T-helper 22 cell (primary cell): ENCODE measurements at places on chromosomes 1 and 21.

- no peak for DNase-seq
These were observed 49.9 kb downstream of the XCL1 start for GRCh38 chr1:168626326-168626725.

DNA sequence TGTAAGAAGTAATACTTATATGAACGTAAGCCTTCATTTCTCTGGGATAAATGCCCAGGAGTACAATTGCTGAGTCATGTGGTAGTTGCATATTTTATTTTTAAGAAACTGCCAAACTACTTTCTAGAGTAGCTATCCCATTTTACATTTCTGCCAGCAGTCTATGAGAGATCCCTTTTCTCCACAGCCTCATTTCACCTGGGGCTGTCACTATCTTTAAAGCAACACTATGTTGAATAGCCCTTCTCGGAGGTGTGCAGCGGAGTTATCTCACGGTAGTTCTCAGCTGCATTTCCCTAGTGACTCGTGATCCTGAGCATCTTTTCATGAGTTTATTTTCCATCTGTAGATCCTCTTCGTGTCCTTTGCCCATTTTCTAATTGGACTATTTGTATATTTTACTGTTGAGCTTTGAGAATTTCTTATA is 93.4 kb downstream of the ADARB1 start:
- no peak for DNase-seq

DNA sequence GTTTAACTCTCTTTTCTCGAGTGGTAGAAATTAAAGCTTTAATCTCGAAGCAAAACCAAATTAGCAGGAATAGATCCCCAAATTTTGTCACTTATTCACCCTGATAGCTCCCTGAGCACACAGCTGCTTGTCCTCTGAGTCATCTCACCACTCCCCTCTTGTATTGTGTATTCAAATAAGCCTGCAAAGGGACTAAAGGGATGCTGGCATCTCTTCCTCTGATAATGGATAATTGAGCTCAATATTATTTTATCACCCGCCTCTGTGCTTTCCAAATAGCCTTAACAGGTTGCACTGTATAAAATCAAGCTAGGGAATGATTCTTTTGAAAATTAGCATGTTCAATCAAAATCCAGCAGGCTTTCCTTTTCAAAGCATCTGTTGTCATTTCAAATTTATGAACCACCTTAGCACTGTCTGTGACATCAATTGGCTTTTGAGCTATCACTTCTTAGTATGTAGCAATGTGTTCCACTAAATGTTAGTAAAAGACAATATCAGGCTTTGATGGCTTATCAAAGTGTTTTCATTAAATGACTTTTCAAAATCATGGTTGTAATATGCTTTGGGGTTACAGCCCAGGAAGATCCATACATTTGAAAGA is 561.6 kb downstream of the PLA2G4A start:
- DNase-seq: no peak

DNA sequence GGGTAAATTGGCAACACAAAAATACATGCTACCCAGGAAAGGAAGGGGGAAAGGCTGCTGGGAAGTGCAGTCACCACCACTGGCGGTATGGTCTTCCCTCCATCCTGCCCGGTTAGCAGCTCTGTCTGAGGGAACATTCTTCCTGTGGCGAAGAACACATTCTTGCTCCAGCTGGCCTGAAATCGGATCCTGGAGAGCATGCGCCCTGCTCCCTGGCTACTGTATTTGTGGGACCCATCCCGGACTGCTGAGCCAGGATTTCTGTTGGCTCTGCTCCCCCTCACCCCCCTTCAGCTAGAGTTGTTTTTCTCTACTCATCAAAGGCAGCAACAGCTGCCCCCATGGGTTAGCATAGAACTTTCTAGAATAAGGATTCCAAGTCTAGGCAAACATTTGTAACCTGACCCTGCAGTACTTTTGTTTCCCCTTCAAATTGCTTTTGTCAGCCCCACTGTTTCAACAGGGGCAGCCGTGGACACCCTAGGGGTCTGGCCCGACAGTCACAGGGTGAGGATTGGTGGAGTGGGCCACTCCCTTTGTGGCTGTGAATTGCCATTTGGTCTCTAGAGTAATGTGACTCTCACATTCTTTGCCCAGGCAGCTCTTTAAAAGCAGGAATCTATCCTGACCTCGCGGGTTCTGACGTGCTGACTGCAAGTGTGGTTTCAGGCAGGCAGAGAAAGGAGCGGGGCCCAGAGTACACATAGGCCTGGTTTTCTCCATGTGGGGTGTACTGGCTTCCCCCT is 157.7 kb downstream of the TOMM20 start:
- DNase-seq: no peak

GRCh38 chr1:156258859-156259258 is 11.0 kb upstream of the PAQR6 start:
- no peak for DNase-seq

DNA sequence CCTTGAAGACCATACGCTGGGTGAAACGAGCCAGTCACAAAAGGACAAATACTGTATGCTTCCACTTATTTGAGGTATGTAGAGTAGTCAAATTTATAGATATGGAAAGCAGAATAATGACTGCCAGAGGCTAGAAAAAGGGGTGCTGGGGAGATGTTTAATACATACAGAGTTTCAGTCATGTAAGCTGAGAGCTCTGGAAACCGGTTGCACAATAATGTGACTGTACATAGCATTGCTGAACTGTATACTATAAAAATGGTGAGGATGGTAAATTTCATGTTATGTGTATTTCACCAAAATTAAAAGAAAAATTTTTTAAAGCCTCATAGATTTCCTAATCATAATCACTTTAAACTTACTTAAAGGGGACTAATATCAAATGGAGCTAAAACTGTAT is 110.8 kb downstream of the ZZZ3 start:
- no peak for DNase-seq

DNA sequence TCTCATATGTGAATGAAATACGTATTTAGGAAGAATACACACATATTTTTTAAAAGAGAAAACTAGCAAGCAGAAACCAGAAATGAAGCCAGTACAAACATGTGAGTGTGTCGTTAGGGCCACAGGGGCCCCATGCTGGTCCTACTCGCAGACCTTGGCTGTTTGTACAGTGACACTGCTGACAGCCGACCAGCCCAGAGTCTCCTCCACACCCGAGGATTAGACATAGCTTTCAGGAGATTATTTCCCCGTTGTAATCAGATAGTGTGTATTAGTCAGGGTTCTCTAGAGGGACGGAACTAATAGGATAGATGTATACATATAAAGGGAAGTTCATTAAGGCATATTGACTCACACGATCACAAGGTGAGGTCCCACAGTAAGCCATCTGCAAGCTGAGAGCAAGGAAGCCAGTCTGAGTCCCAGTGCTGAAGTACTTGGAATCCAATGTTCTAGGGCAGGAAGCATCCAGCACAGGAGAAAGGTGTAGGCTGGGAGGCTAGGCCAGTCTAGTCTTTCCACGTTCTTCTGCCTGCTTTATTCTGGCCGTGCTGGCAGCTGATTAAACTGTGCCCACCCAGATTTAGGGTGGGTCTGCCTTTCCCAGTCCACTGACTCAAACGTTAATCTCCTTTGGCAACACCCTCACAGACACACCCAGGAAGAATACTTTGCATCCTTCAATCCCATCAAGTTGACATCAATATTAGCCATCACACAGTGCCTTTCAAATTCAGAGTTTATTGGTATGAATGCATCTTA is 51.2 kb downstream of the DIP2A start:
- no peak for DNase-seq

GRCh38 chr21:45974073-45975019 is 7.2 kb upstream of the COL6A1 start:
- no peak for DNase-seq

DNA sequence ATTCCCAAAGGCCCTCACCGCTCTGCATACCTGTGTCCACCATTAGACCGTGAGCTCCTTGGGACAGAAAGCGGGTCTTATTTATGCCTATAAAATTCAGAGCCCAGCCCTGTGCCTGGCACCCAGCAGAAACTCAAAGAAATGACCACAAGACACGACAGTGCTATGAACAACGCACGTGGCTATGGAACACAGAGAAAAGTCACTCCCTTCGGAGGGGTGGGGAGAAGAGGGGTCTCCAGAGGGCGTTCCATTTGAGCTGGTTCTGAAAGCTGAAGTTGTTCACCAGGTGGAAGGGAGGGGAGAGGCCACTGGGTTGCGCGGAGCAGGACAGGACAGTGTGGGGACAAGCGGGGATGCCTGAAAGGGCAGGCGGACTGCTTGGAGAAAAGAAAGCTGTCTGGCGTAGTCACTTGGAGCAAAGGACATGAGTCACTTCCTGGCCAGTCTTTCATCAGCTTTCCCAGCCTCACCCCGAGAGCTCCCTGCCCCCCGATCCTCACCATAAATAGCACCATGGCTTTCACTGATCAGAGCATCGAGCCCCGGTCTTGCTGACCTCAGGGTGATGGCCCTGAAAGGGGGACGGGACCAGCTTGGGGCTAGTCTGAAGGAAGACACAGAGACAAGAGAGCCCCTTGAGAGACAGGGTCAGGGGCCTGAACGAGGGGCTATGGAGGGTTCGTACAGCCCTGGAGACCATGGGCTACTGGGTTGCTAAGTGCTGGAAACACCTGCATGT is 28.5 kb downstream of the ECE1 start:
- no peak for DNase-seq

DNA sequence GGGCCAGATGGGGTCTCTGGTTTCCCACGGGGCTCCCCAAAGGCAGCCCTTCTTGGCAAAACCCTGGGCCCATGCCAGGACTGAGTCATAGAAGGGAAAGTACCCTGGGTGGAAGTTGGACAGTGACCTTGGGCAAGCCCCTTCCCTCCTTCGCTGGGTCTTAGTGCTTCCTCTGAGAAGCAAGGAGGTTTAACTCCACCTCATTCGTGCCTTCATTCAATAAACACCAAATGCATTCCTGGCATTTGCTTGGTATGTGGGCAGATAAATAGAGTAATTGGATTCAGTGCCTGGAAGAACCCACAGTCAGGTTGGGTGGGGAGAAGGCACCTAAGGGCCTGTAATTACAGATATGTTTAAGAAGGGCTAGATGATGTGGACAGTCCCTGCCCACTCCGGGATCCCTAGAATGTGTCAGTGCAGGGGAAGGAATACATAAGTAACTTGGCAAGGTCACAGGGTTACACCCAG is 36.3 kb upstream of the CITED4 start:
- no peak for DNase-seq

GRCh38 chr1:172801771-172802322 is 142.9 kb downstream of the FASLG start:
- no peak for DNase-seq

GRCh38 chr1:209805341-209805781 is 581 bp downstream of the IRF6 start:
- DNase-seq: no peak

DNA sequence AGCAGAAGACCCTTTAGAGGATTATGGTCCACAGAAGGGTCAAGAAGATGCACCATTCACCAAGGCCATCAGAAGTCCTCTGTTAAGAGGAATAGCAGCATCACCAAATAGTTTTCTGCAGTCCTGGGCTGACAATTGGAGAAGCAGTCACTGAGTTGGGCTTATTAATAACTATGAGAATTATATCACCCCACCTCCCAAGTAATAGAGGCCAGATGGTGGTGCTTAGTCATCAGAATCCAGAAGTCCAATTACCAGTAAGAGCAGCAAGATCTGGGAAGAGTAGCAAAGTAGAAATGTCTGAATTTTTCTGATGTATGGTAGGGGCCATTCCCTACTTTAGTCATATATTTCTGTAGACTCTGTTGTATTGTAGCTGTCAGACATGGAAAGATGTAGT is 6.1 kb upstream of the PSMA5 start:
- DNase-seq: no peak

- DNase-seq: no peak
These were observed 61.7 kb downstream of the ATF6 start for GRCh38 chr1:161827786-161828185.

GRCh38 chr1:159879136-159879535 is 16.7 kb upstream of the VSIG8 start:
- no peak for DNase-seq

- no peak for DNase-seq
These were observed 4.0 kb downstream of the GLMP start for GRCh38 chr1:156291226-156292061.

GRCh38 chr1:116762781-116763115 is 8.5 kb downstream of the CD2 start:
- no peak for DNase-seq

GRCh38 chr1:174809755-174810280 is 189.9 kb upstream of the CACYBP start:
- DNase-seq: no peak

DNA sequence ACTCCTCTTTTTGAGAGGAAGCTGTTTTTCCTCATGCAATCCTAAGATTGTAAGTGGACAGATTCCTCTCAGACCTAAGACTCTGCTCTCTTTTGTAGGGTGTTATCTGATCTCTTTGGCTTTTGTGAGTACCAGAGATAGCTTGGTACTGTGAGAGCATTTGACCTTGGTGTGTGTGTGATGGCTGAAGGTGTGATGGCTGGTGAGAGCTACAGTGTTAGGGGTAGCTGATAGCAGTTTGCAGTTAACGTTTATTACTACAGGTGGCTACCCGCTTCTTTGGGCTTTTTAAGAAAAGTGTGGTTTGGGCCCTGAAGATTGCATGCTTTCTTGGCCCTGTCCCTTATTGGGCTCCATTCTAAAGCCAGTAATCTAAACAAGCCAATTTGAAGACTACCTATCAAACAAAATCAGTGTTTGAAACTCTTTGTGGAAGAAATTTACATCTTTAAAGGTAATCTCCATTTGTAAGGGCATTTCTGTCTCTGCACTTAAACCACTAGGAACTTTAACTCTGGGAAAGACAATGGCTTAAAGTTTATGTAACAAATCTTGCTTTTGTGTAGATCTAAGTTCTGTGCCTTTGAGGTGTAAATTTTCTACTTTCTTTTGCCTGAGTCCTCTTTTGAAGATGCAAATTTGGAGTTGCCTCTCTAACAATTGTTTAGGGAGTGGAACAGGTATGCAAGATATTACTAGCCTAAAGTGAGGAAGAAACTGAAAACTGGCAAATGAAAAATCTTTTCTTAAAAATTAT is 85.3 kb upstream of the SERBP1 start:
- no peak for DNase-seq

DNA sequence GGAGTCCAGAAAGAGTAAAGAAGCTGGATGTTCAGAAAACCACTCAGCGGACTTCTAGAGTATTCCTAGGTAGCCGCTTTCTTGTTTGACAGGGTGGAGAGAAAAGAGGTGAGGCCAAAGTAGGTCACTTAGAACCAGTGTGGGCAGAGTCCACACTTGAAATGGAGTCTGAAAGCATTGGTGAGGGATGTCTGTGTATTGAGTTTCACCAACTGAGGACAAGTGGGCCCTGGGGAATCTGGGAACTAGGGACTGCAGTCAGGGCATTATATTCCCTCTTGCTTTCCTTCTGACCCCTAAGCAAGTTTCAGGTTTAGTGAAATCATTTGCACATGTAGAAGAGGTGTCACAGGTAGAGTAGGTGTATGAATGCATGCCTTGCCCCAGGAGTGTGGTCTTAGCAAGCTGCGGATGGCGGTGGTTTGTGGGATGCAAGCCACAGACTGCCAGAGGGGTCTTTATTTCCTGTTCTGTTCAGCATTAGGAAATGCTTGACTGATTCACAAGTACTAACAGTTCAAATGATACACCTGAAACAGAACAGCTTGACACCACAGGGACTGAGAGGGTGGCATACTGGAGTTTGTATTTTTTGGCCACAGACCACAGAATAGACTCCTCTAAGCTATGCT is 1.1 kb upstream of the GNG12 start:
- DNase-seq: no peak

GRCh38 chr21:45236481-45236880 is 51.2 kb downstream of the POFUT2 start:
- no peak for DNase-seq

- DNase-seq: no peak
These were observed 494.5 kb upstream of the LRRC7 start for GRCh38 chr1:69073176-69073575.
